Anterior cingulate cortex (tissue), 58 donors: ENCODE measurements at places on chromosomes 1 and 21.

DNA sequence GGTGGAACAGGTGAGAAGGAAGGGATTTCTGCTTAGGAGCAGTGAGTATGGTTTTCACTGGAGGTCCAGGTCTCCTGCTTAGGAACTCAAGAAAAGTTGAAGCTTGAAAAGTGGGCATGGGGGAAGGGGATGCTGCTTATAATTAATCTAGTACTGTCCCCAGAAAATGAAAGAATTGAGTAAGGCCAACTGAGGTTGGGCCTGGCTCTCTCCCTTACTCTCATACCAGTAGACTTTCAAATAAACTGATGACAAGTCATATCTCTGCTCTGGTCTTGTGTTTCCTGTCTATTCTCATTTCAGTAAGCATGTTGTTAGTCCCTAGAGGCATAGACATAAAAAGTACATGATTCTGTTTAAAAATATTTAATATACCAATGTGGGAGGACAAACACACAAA is 26.4 kb downstream of the CD48 start:
- no peak for DNase-seq

DNA sequence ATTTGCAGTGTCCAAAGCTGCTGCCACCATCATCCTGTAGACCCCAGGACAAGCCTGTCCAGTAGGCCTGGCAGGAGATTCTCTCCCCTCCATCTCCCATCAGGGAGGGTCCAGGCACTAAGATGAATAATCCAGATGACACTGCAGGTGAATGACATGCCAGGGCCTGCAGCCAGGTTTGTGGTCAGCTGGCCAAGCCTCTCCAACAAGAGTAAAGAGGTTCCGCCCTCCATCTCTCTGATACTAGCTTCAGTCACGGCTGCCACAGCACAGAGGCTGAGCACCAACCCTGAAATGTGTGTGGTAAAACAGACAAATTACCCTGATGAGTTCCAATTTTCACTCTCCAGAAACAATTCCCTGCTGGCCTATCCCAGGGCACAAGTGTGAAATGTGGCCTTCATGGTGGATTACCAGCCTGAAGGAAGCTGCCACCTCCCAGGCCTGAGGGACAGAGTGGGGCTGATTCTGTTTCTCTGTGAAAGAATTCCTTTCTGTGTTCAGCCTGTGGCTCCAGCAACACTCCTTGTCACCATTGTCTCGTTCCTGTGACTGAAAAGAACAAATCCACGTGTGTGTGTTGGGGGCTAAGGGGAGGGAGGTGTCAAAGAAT is 19.9 kb upstream of the LHX4 start:
- no peak for DNase-seq

- DNase-seq: no peak
Measured at GRCh38 chr1:236534151-236534651, 10.4 kb downstream of the LGALS8 start.

DNA sequence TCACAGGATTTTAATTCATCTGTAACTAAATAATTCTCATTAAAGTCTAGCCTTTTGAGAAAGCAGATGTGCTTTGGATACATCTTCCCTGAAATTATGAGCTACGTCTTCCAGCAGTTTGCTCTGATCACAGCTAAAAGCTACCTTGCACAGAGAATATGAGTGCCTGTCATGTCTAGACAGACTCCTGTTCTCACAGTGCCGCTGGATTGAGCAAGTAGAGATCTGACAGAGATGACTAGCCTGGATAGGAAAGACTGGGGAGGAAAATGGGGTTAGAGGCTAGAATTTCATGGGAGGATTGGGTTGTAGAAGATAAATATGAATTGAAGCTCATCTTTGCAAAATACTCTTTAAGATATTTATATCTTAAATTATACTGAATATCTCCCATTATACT is 24.1 kb downstream of the CEPT1 start:
- DNase-seq: no peak
